Fibroblast of skin of scalp (primary cell): ENCODE measurements at places on chromosomes 7 and 10.
A peak's percentile ranks its signal among the peaks of the same experiment; 100 is the strongest.

DNA sequence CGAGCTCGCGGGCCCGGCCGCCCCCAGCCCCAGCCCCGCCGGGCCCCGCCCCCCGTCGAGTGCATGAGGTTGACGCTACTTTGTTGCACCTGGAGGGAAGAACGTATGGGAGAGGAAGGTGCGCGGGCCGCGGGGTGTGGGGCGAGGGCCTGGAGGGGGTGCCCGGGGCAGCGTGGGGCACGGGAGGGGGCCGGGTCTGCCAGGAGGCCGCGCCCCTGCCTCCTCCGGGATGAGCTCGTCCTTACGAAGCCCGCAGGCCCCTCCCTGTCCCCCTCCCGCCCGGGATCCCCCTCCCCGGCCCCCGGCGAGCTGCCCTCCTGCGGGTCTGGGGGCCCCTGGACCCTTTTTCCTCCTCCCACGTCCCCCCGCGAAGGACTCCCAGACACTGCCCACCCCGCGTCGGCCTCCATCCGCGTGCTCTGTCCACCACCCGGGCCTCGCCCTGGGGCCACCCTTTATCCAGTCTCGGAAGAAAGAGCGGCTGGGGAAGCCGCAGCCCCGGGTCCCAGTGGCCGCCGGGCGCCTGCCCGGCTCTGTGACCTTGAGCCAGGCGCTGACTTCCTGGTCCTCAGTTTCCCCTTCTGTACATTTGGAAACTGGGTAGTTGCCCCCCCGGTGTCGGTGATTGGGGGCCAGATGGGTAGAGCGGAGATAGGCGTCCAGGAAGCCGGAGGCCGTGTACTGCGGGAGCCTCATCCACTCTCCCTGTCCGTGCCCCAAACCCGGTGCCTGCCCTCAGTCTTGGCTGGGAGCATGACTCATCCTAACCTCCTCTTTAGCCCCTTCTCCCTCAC lies 521 bp downstream of the LIMK1 start:
- peak; percentile 42 for DNase-seq

- DNase-seq, result no peak
Observed at GRCh38 chr7:137844677-137845425, 1.9 kb downstream of the DGKI start.

GRCh38 chr10:9811601-9812000 lies 1206.1 kb upstream of the CELF2 start:
- DNase-seq, result no peak

- no peak for DNase-seq
Observed at GRCh38 chr10:70666960-70667798, 5.1 kb upstream of the ADAMTS14 start.

GRCh38 chr10:51162002-51162401 lies 87.7 kb downstream of the PRKG1 start:
- DNase-seq, result peak; percentile 9

DNA sequence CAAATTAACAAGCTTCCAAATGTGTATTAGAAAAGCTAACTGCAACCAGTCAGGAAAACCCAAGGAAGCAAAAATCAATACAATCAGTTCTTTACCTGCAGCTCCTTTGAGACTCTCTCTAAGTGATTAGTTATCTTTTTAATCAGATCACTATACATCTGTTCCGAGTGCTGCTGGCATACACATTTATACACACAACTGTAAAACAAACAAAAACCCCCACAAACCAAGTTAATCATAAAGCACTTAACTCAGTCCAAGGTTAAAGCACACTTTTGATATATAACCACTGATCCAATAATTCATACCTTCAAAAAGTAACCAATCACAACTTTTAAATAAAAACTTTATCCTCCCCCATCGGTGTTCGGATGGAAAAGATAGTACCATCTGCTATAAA lies 25.6 kb downstream of the CACUL1 start:
- no peak for DNase-seq

DNA sequence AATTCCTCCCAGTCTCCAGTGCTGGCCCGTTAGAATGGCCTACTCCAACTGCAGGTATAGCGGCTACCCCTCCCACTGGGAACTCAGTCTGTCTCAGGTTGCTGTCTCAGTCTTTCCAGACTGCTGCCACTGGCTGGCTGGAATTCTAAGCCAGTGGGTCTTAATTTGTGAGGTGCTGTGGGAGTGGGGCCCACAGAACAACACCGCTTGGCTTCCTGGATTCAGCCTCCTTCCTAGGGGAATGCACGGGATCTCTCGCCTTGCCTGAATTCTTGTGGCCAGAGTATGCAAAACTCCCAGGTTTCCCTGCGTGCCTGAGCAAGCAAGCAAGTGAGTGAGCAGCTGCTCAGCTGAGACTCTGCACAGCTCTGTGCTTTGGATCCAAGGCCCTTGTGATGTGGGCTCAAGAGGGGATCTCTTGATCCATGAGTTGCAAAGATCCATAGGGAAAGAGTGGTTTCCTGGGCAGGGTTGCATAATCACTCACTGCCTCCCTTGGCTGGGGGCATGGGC lies 41.5 kb upstream of the GPR141 start:
- DNase-seq, result no peak

GRCh38 chr7:83486536-83486935 lies 162.4 kb downstream of the SEMA3E start:
- DNase-seq, result no peak

GRCh38 chr10:67612577-67613537 lies 83.1 kb downstream of the CTNNA3 start:
- DNase-seq, result peak; percentile 64

GRCh38 chr7:99562114-99562784 lies 3.8 kb downstream of the ZNF655 start:
- DNase-seq, result no peak

- no peak for DNase-seq
Observed at GRCh38 chr10:100146875-100147650, 38.8 kb downstream of the ERLIN1 start.

GRCh38 chr10:6145166-6145987 lies 56.5 kb downstream of the RBM17 start:
- DNase-seq, result no peak

DNA sequence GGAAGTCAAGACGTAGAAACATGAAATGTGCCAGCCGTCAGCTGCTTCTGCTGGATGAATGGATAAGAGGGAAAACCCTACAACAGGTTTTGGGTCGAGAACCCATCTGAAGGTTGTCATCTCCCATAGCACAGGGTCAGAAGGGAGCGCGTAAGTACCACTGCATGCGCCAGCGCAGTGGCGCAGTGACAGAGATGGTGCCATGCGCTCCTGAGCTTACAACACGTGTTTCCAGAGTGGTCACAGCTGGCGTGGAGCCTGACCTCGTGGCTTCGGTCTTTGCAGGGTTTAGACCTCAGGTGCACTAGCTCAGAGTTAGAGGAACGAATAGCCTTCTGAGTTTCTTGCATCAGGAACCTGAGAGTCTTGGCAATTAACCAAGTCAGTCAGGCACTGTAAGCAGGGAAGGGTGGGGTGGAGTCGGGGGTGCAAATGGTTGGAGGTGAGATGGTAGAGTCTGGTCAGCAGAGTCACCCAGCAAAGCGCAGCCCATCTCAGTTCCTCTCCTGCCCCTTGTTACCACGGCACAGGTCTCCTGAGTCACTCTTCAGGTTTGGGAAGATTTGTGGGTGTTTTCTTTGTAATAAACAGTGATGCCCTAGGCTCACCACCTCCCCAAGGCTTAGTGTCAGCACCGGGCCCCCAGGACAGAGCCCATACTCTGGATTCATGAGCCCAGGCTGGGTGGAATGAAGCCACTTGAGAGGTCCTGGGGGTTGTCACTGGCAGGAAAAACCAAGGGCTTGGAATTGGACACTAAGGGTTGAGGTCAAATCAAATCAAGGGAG lies 84.1 kb upstream of the PPIF start:
- no peak for DNase-seq

GRCh38 chr10:51004776-51005175 lies 69.5 kb upstream of the PRKG1 start:
- DNase-seq, result peak; percentile 55

DNA sequence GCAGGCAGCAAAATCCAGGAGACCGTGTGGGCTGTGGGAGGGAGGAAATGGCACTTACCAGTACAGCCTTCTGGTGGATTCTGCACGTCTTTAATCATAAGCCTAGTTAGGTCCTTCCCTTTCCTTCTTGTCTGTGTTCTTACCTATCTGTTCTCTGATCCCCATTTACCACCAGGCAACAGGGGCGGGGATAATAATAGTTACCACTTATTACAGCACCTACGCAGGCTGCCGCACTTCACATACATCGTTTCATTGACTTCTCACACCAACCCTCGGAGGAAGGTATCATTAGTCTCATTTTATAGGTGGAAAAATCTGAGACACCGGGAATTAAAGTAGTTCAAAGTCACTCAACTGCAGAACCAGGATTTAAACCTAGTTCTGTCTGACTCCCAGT lies 4.5 kb upstream of the EPHA1 start:
- DNase-seq, result no peak

DNA sequence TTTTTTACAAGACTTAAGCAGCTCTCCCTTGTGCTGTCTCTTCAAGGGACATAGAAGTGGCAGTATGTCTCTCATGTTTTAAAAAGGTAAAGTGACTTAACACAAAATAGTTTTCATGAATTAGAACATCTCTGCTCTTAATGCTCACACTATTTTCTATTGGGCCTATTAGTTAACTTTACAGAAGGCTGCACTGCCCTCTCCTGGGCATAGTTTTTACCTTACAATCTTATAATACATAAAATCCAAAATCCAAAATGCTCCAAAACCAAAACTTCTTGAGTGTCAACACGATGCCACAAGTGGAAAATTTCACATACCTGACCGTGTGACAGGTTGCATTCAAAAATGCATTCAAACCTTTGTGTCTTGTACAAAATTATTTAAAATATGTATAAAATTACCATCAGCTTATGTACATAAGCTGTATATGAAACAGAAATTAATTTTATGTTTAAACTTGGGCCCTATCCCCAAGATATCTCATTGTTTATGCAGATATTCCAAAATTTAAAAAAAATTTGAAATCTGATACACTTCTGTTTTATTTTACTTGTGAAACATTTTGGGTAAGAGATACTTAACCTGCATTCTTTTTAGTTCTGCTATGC lies 25.8 kb downstream of the TES start:
- DNase-seq, result peak; percentile 66

DNA sequence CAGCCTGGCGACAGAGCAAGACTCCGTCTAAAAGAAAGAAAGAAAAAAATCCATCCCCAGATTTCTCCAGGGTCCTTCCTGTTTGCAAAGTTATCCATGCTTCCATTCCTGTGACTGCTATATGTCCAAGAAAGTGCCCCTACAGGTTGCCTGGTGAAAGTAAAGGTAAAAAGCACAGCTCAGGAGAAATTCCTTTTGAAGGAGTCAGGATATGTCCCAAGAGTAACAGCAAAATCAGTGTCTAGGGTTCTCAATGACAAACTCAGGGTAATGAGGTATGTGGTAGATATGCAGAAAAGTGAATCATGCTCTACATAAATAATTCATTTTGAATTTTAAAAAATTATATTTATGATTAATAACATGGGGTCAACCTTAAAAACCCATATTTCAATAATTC lies 91.5 kb downstream of the CTTNBP2 start:
- no peak for DNase-seq

- peak; percentile 34 for DNase-seq
Observed at GRCh38 chr7:142774826-142775225, 4.1 kb downstream of the PRSS2 start.

GRCh38 chr7:16905300-16906044 lies 23.7 kb upstream of the AGR3 start:
- DNase-seq, result peak; percentile 88

DNA sequence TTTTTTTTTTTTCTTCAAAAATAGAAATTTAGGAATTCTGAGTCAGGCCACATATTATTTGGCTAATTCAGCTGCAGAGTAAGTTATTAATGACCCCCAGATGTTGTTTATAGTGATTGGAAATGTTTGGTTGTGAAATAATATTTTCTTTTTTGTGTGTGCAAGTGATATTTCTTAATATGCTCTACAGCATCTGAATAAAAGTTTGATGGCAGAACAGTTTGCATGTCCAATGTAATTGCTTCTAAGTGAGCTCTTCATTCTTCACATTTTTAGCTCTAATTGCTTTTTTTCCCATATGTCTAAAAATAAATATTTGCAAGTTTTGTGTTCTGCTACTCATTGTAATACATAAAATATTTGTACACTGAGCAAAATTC lies 116.0 kb downstream of the ARID5B start:
- peak; percentile 78 for DNase-seq

- no peak for DNase-seq
Observed at GRCh38 chr7:30202671-30203070, 67.9 kb downstream of the MTURN start.

DNA sequence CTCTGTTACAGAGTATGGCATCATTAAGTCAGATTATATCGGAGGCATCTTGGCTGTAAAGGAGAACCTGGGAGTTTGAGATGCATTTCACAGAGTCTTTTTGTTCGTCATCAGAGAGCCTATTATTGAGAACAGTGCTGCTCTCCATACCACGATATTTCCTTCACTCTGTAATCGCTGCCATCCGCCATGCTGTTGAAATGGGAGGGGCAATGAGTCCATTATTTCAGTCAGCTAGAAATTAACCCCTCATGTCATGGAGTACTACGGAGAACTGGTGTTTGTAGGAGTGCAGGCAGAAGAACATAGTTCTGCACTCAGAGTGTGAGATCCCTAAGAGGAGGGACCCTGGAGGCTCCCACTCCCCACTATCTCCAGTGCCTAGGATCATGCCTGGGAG lies 59.2 kb downstream of the SLC16A12 start:
- no peak for DNase-seq

DNA sequence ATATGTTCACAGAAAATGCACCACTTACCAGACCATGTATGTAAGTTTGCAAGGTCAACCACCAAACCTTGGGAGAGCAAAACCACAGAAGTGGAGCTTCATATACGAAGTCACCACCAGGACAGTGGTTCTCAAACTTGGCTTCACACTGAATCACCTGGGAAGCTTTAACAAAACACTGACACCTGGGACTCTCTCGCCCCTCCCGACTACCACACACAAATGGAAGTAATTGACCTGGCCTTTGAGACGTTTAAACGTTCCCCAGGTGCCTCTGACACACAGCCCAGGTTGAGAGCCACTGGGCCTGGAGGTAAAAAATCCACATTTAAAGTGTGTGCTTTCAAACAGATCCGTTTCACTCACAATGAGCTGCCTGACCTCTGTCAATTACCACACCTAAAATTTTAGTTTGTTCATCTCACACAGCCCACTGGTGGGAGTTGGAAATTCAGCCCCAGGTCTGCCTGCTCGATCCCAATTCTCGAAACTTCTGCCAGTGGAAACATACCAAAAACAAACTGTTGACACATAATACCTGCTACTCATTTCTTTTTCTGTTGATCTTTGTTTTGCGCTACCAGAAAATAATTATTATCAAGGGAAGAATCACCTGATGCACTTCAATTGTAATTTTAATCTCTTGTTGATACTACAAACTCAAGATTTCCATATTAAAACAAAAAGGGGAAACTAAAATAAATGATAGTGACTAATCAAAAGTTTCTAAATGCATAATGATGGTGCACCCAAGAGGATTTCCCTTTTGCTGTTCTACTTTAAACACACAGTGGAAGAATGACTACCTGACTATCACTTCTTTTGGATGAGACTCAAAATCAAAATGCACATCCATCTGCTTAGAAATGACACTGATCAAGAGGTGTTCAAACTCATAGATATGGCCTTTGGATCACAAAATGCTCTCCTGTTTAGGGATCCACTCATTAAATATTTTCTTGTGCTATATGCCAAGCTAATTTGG lies 26.6 kb downstream of the CDNF start:
- DNase-seq, result no peak

- no peak for DNase-seq
Observed at GRCh38 chr10:63323701-63324494, 141.9 kb downstream of the JMJD1C start.
